ENCODE measurements at places on chromosomes 12 and 14. TPM values are rescaled to one million over a fixed set of nuclear protein-coding genes. Genes with fewer than 3 reads are reported as not detected.

The GALC gene
- polyA plus RNA-seq, result 13.5 TPM

The OTOGL gene
- 0.10 TPM for polyA plus RNA-seq

DNA sequence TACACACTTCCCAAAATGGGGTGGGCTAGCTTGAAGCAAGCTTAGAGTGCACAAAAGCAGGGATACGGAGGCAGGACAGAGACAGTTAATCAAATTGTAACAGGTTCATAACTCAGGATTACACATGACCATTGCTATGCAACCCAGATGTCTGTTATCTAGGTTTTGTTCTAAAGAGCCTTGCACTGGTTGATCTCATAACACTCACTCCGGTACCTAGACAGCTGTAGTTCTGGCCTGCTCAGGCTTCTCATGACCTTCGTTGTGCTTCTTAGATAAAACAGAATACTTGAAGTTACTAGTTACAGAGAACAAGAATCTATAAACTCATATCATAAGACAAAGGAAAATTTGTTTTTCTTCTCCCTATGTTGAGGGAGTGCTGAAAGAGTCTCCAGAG, 983.4 kb downstream of the TMEM121 start:
- DNase-seq, result no peak

DNA sequence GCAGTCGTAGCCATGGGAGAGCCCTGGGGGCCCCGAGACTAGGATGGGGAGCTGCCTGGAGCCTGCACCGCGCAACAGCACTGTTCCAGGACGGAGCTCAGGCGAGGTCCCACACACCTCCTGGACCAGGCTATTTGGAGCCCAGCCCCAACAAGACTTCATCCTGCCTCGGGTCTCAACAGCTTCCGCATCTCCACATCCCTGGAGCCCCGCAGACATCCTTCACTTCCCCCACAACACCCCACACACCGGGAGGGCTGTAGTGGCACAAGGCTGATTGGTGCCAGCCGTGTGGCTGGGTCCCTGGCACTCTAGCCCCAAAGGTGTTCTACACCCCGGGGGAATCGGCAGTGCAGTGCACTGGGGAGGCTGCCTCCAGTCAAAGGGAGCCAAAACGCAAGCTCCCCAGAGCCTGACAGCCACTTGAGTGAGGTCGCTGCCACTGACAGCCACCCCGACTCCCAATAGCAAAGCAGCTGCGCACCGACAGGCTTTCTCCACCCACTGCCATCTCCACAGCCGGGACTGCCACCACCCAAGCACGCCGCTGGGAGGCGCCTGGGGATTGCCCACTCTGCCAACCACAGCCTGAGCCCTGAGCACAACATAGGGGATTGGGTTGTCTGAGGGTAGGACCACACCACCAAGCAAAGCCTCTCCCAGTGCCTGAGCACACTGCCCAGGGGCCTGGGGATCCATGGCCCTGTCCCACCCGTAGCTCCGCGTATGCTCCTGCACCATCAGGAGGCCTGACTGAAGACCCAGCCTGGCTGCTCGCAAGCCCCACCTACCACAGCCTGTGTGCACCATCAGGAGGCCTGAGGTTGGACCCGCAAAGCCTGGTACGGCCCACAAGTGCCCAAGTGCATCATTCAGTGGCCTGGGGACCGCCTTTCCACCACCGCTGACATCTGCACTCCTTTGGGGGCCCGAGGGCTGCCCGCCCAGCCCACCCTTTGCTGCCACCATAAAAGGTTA, 13.2 kb upstream of the KLRF1 start:
- DNase-seq, result no peak

GRCh38 chr14:58709949-58710348, 72.2 kb downstream of the DACT1 start:
- no peak for DNase-seq

DNA sequence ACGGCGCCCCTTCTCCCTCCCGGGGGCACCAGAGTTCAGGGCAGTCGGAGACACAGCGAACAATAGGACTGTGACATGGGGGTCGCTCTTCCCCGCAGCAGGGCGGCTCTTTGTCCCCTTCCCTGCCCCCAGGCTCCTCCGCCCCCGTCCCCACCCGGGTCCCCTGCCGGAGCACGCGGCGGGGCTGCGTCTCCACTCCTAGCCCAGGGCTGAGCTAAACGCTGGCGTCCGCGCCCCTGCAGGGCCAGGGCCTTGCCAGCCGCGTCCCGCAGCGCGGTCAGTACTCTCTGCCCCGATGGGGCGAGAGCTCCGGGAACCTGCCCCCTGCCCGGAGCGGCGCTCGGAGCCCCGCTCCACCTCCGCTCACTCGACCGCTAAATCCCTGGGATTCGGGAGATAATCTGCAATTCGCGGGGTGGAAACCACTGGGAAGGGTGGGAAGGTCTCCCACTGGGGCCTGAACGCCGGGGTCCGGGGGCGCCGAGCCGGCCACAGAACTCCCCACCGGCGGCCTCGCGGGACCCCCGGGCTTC, 825 bp upstream of the CCDC85C start:
- no peak for DNase-seq

- DNase-seq, result no peak
Measured at GRCh38 chr12:64681200-64682052, 71.1 kb downstream of the RASSF3 start.
